Parietal lobe (tissue), 2 donors: ENCODE measurements at places on chromosomes 7 and 10. TPM values are rescaled to one million over a fixed set of nuclear protein-coding genes. Genes with fewer than 3 reads are reported as not detected.

FAM241B gene
- 8.1 TPM for total RNA-seq

AKR1B15 gene
- not detected for total RNA-seq

C10orf62 gene
- total RNA-seq: not detected

SRI gene
- 80.8 TPM for total RNA-seq

NPY gene
- 38.5 TPM for total RNA-seq

TAF3 gene
- 5.9 TPM for total RNA-seq

ABCC2 gene
- 0.63 TPM for total RNA-seq

PTPRE gene
- total RNA-seq: 25.7 TPM

CTAGE8 gene
- total RNA-seq: not detected

AOAH gene
- total RNA-seq: 5.0 TPM

PRLHR gene
- total RNA-seq: 3.8 TPM

ERCC6 gene
- 44.4 TPM for total RNA-seq

IDI2 gene
- not detected for total RNA-seq

MSRB2 gene
- 20.3 TPM for total RNA-seq

CDC14C gene
- not detected for total RNA-seq

ATE1 gene
- 54.1 TPM for total RNA-seq

CHAT gene
- 0.63 TPM for total RNA-seq

PCLO gene
- 138 TPM for total RNA-seq

TMEM229A gene
- 0.31 TPM for total RNA-seq
